Activated T-helper 17 cell treated with anti-CD3 and anti-CD28 coated beads, Interleukin-2, amount 50 U/mL, for 72 hours (primary cell): ENCODE measurements at places on chromosomes 5 and 9. TPM values are rescaled to one million over a fixed set of nuclear protein-coding genes. Genes with fewer than 3 reads are reported as not detected.

- no peaks in the 10 kb centered on the region for H3K4me1 ChIP-seq
- no peaks in the 10 kb centered on the region for H3K27me3 ChIP-seq
- no peak for ATAC-seq
- no peaks in the 10 kb centered on the region for H3K36me3 ChIP-seq
- H3K4me3 ChIP-seq, result no peak overlapping the region
- H3K27ac ChIP-seq, result no peak overlapping the region
These were observed 217.2 kb upstream of the HAPLN1 start for GRCh38 chr5:83937837-83938236.

- H3K36me3 ChIP-seq, result no peaks in the 10 kb centered on the region
- no peaks in the 10 kb centered on the region for H3K4me1 ChIP-seq
- H3K27ac ChIP-seq, result no peak overlapping the region
- no peaks in the 10 kb centered on the region for H3K27me3 ChIP-seq
- ATAC-seq, result no peak
These were observed 349.3 kb upstream of the TLE4 start for GRCh38 chr9:79222483-79222882.

DNA sequence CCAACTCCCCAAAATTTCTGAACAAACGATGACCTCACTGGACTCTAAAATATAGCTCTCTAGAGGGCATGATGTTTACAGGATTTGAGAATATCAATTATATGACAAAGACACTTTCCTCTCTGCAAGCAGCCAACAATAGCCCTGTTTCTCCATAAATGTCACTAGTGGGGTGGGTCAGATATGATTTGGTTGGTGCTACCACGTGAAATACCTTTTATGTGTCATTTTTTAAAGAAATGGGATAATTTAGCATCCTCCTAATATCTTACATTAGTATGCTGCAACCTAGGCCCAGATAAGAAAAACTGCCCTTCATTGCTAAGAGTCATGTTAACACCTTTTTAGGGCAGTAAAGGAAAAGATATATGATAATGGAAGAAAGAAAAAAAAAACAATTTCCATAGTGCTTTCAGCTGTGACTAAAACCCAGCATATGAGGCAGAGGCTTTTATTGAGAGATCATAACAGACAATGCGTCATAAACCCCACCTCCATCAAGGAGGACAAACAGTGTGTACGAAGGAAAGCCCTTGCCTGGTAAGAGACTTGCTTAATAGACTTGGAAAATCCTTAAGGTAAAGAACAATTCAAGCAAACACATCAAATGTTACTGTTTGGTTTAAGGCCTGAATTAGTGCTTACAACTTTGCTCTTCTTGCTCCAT is 372.4 kb upstream of the PAPPA start:
- no peak overlapping the region for H3K4me3 ChIP-seq
- H3K27me3 ChIP-seq, result no peaks in the 10 kb centered on the region
- H3K4me1 ChIP-seq, result no peaks in the 10 kb centered on the region
- ATAC-seq, result no peak

DNA sequence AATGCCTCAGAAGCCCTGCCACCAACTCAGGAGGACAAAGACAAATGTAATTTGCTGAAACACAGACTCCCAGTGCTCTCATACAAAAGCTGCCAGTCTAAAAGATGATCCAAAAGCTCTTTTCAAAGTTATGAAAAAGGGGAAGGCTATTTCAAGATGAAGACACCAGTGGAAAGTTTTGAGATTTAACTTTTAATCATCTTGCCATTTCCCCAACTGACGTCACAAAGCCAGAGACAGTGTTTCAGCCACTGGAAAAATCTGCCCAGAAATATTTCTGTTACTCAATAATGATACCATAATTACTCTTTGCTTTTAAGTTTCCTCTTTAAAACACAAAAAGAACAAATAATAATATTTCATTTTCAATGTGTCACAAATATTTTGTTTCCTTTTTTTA is 20.9 kb downstream of the ENG start:
- H3K27me3 ChIP-seq, result no peaks in the 10 kb centered on the region
- H3K4me1 ChIP-seq, result peaks cover 4% of the 10 kb centered on the region
- no peaks in the 10 kb centered on the region for H3K36me3 ChIP-seq

DNA sequence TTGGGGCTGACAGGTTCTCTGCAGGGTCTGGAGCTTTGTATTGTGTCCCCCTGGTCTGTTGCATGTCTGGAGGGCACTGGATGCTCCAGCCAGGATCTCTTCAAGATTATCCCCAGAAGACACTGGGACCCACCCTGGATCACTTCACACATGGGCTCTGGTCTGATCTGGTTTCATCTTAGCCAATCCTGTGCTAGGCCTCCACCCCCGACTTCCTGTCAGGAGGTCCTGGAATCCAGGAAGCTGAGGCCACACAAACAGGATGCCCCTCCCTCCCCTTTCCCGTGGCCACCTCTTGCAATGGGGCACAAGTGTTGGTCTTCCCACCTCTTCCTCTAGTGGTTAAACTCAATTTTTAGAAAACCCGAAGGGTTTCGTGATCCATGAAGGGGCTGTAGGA is 242.6 kb upstream of the MVB12B start:
- H3K4me3 ChIP-seq, result no peak overlapping the region
- H3K27me3 ChIP-seq, result peaks cover 25% of the 10 kb centered on the region
- no peaks in the 10 kb centered on the region for H3K36me3 ChIP-seq
- ATAC-seq, result no peak

DNA sequence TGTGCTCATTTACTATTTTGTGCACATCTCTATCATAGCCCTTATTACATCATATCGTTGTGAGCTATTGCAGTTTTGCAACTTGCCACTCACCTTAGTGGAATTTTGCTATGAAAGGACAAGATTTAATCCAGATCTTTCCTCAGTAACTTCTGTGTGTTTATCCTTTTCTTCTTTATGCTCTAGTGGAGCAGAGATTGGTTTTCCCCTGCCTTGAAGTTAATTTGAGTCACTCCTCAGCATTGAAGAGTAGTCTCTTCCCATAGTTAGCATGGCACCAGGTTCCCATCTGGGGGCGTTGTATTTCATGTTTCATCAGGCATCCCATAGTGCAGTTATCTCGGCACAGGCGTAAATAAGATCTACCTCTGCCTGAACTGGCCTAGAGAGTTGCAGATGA is 510.4 kb downstream of the PSAT1 start:
- H3K36me3 ChIP-seq, result no peaks in the 10 kb centered on the region
- H3K4me1 ChIP-seq, result no peaks in the 10 kb centered on the region

GRCh38 chr5:126961128-126961527 is 69.2 kb downstream of the MARCHF3 start:
- H3K4me1 ChIP-seq, result no peaks in the 10 kb centered on the region
- no peak overlapping the region for H3K4me3 ChIP-seq
- ATAC-seq, result no peak
- H3K27me3 ChIP-seq, result no peaks in the 10 kb centered on the region

GRCh38 chr5:40554813-40555212 is 124.9 kb upstream of the PTGER4 start:
- H3K4me1 ChIP-seq, result peaks cover 15% of the 10 kb centered on the region
- no peaks in the 10 kb centered on the region for H3K27me3 ChIP-seq
- no peaks in the 10 kb centered on the region for H3K36me3 ChIP-seq
- no peak overlapping the region for H3K4me3 ChIP-seq
- H3K27ac ChIP-seq, result no peak overlapping the region

DNA sequence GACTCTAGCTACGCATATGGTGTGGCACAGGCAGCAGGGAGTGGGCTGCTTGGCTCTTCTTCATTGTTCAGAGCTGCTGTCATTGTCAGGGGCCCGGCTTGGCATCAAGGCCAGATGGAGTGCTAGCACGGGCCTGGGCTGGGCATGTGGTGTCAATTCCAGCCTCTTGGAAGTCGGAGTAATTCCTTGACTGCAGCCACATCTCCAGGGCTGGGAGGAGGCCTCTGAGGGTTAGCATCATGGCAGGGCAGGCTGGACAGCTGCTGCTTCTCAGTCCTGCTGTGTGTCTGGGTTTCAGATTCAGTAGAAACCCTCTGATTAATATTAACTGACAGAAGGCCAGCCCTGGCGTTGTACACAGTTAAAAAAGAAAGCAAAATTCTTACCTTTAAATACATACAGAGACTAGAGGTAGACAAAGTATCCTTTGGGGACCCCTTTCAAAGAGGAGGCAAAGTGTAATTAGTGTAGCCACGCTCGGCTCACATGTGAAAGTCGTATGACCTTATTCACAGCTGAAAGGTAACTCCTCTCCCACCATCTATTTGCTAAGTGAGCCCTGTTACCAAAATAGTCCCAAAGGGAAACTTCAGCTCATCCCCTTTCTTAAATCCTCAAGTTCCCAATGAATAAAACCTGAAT is 126.4 kb downstream of the DOCK2 start:
- peaks cover 99% of the 10 kb centered on the region for H3K36me3 ChIP-seq
- H3K4me3 ChIP-seq, result no peak overlapping the region
- no peak overlapping the region for H3K27ac ChIP-seq
- H3K27me3 ChIP-seq, result no peaks in the 10 kb centered on the region

The ANKRD34B gene
- total RNA-seq, result not detected

The SCGB3A1 gene
- not detected for total RNA-seq

The PCDHA1 gene
- not detected for total RNA-seq

The PCDHGA3 gene
- total RNA-seq, result 0.09 TPM

The ERAP2 gene
- total RNA-seq, result 37.2 TPM
